ENCODE measurements at places on chromosomes 7 and 10.

DNA sequence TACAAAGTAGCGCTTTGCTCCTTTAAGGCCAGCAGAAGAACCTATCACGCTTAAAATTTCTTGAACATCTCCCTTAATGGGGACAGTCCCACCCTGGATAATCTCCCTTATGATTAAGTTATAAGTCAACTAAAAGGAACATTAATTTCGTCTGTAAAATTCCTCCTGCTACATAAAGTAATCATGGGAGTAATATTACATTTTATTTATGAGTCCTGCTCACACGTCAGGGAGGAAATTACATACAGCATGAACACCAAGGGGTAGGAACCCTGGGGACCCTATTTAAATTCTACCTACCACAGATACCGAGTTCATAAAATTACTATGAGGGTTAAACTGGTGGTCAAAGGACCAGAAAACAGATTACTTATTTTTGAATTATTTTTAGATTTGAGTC, 926.6 kb upstream of the MBL2 start:
- no peak for DNase-seq

- DNase-seq = no peak
These were observed 15.4 kb upstream of the PRF1 start for GRCh38 chr10:70617798-70618568.

DNA sequence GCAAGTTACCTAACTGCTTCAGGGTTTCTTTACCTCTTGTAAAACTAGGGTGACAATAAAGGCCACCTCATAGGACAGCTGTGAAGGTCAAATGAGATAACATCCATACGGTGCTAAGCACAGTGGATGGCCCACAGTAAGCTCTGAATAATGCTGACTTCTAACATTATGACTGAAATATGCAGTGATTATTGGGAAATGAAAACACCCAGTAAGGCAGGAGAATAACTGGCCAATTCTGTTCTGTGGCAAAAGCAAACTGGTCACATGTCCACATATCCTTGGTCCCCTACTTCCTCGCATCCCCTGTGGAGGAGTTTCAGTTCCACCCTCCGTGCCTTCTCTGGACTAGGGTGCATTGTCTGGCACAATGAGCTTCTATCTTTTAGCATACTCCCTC, 1.4 kb downstream of the CUBN start:
- no peak for DNase-seq

- no peak for DNase-seq
These were observed 98.0 kb upstream of the PIK3CG start for GRCh38 chr7:106767078-106767477.

DNA sequence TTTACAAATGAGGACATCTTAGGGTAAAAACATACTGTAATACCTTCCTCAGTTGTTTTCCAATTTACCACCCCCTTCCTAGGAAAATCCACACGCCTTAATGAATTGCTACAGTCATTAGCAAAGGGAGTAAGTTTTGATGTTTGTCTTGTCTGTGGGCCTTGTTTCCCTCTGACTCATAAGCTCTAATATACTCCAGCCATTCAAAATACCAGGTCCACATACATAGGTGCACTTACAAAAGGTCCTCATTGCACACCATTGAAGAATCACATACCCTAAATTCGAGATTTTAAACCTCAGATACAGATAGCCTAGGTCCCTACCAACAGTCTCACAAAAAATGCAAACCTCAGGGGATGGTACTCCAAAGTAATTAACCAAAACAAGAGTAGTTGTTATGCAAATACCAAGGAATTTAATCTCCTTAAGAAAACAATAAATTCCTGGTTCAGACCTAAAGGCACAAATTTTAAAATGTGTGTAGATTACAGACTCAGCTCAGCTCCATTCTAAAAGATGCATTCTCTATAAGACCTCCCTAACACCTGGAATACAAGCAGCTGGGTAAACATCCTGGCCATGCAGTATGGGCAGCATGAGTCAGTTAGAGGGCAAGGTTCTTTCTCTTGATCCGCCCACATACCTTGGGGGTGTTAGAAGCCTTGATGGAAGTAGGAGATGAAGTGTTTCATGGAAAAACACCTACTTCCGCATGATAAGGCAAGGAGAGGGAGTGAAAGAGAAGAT, 3.0 kb upstream of the LIPK start:
- peak; percentile 18 for DNase-seq

DNA sequence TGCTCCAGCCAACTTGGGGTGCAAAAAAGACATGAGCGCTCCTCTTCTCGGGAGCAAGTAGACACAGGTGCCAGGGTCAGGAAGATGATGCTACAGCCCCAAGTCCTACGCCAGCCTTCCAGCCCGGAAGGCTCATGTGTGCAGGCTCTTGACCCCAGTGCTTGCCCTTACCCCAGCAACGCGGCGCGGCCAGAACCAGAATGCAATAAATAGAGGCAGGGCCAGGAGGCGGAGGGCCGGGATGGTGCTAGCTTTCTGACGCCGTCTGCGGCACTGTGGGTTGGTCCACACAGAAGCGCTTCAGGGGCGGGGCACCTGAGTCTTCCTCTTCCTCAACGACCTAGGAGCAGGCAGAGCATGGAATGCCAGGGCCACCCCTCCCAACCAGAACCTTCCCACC, 15.0 kb upstream of the BAZ1B start:
- no peak for DNase-seq

- no peak for DNase-seq
These were observed 333.1 kb downstream of the CXCL12 start for GRCh38 chr10:44051584-44052385.

GRCh38 chr7:105429746-105430612, 41.3 kb upstream of the SRPK2 start:
- peak; percentile 44 for DNase-seq
